ENCODE measurements at places on chromosomes 12 and 14.
A peak's percentile ranks its signal among the peaks of the same experiment; 100 is the strongest.

DNA sequence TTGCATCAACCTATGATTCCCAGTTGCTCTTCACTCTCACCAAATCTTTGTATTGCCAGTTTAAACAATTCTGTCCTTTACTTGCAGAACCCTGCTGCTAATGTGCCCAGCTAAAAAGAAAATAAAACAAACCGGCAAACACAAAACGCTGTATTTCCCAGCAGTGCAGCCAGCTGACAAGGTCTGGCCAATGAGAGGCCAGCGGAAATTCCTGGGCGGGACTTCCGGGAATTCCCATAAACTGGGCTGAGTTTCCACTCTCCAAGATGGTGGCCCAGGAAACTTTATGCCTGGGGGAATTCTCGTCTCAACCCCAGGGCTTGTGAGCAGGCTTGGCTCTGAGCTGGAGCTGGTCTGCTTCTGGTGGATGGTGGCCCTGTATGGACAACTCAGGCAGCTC is 807.3 kb upstream of the TMEM132C start:
- no peak for DNase-seq

- DNase-seq, result peak; percentile 18
Observed at GRCh38 chr12:75666939-75667334, 155.5 kb upstream of the KRR1 start.

GRCh38 chr14:68983191-68983590 is 4.1 kb upstream of the ACTN1 start:
- DNase-seq, result no peak

DNA sequence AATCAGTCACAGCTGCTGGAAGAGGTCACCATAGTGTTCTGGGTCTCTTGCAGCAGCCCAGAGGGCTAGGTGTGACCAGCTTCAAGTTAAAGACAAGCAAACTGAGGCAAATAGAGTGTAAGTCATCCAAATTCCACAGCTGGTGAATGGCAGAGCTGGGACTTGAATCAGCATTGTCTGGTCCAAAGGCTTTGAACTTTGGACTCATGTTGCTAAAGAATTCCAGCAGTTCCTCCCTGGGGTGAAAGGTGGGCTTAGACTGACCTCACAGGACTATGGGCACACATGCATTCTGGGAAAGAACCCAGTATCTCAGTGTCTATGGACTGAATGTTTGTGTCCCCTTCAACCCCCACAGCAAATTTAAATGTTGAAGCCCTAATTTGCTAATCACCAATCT is 54.8 kb downstream of the TUNAR start:
- no peak for DNase-seq

- DNase-seq, result peak; percentile 79
Observed at GRCh38 chr12:116703214-116703795, 34.6 kb downstream of the SPRING1 start.

GRCh38 chr14:64421166-64421565 is 33.0 kb downstream of the MTHFD1 start:
- DNase-seq, result no peak

DNA sequence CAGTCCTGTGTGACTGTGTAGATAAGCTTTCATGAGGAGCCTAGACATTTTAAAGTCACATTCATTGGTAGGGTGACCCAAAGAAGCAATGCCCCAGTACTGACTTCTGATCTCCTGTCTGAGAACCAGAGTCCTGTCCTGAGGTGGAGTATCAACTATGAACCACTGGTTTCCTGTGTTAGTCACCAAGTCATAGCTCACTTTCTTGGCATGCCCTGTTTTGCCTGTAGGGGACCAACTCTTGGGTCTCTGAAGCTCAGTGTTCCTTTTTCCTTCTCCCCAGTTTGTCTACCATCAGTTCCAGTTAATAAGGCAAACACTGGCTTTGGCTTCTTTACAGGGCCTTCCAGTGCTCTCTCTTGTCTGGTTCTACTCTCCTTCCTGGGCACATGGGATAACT is 97.4 kb downstream of the C12orf75 start:
- peak; percentile 10 for DNase-seq

GRCh38 chr14:35215110-35215813 is 76.9 kb upstream of the PSMA6 start:
- DNase-seq, result peak; percentile 62

DNA sequence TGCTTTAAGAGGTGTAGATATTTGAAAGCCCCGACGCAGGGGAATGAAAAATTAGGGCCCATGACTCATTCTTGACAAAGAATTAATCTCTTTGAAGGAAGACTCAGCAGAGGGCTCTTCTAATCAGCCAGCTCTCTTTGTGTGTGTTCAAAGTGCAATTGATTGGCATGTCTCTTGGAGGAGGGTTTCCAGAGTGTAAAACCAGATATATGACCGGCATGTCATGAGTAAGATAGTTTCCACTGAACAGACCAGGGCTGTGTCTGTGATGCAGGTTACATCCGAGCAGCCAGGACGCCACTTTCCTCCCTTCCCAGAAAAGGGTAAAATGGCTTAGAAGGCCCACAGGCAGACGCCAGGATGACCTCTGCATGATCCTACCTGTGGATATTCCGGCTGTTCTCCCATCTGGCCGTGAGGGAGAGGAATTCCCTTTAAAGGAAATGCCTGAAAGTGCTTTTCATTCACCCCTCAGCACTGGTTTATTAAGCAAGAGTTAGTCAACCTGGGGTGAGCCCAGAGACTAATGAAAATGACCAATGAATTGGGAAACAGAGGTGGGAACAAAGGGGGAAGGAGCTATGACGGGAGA is 7.2 kb upstream of the KRT75 start:
- peak; percentile 25 for DNase-seq

DNA sequence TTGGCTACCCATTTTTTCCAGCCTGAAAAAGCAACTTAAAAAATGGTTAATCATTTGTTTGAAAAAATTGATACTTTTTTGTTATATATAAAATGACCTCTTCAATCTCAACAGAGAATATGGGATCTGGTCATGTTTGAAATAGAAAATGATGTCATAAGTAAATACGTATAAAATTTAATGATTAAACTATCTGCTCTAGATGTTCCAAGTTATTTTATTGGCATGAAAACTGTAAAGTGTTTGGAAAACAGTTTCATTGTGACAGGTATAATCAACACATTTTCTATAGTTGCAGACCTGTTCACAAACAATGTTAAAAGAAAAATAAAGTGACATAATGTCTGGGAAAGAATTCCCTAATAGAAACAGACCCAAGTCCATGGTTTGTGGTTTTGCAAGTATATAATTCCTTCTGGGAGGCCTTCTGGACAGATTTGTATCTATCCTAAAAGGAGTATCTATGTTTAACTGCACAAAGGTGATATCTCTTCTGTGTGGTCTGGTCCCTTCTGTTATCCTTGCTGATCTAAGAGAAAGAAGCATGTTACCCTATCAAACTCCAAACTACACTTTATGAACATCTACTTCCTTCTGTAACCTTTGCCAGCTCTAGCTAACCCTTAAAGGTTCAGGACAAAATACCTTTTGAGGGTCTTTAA is 39.5 kb upstream of the LRIG3 start:
- no peak for DNase-seq

DNA sequence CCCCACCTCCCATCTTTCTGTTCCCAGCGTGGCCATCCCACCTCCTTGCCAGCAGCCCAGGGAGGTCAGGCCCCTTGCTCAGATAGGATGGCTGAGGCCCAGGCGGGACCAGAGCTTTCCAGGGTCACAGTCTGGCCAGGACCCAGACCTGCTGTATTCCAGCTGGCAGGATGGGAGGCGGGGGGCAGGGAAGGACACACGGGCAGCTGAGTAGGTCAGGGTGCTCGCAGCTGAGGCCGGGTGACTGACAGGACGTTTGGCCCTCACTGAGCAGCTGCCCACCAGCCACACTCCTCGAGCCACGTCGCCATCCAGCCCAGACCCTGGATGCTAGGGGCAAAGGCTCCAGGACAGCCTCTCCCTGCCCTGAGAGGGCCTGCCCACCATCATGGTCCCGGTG is 4.0 kb downstream of the NUDT14 start:
- no peak for DNase-seq

- peak; percentile 72 for DNase-seq
Observed at GRCh38 chr12:7129872-7130691, at the start of gene CLSTN3. CLSTN3 (plus strand) TSS chr12:7130371; CDS start chr12:7130649, 278 bp downstream.

- DNase-seq, result no peak
Observed at GRCh38 chr14:99535908-99536778, 54.9 kb downstream of the CCNK start.

- DNase-seq, result peak; percentile 92
Observed at GRCh38 chr12:57224973-57225679, 4.4 kb upstream of the SHMT2 start.

- no peak for DNase-seq
Observed at GRCh38 chr12:76947304-76947703, 68.5 kb upstream of the CSRP2 start.

- no peak for DNase-seq
Observed at GRCh38 chr14:73686901-73687300, 27.3 kb downstream of the PNMA1 start.

DNA sequence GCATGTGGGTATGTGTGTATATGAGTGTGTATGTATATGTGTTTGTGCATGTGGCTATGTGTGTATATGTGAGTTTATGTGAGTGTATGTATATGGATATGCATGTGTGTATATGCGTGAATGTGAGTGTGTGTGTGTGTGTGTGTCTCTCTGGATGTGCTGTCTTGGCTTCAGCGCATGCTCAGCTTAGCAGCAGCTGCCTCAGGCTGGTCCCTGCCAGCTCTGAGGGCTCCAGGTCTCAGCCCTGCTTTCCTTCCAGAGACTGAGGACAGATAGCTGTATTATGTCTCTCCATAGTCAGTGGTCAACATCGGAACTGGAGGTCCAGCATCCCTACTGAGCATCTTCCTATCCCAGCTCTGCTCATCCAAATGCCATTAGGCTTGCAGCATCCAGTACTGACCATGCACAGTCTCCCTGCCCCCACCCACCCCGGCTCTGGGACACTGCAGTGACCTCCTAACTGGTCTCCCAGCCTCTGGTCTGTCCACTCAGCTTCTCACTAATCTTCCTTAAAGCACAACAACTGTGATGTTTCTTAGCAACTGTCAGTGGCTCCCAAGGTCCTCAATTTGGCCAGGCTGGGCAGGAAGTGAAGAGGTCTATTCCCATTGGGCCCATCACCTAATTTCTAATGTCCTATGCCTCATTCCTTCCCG is 22.8 kb downstream of the FAIM2 start:
- DNase-seq, result no peak
